ENCODE measurements at places on chromosomes 16 and 17. TPM values are rescaled to one million over a fixed set of nuclear protein-coding genes. Genes with fewer than 3 reads are reported as not detected.

Gene EVPLL
- total RNA-seq = not detected

Gene TMEM92
- total RNA-seq = 14.2 TPM

Gene SCGB1C2
- not detected for total RNA-seq

Gene MBTPS1
- total RNA-seq = 69.7 TPM

Gene SBK1
- 11.7 TPM for total RNA-seq

Gene SULT1A2
- 1.6 TPM for total RNA-seq

Gene CIBAR2
- not detected for total RNA-seq

Gene TMC6
- total RNA-seq = 83.0 TPM

Gene MT1M
- not detected for total RNA-seq

Gene ZFHX3
- total RNA-seq = 12.2 TPM

Gene KRT39
- total RNA-seq = not detected
